ENCODE measurements at places on chromosomes 7 and 10. TPM values are rescaled to one million over a fixed set of nuclear protein-coding genes. Genes with fewer than 3 reads are reported as not detected.

FAM20C gene
- polyA plus RNA-seq: 16.5 TPM

RTKN2 gene
- polyA plus RNA-seq: 6.2 TPM

GPR15LG gene
- 7.7 TPM for polyA plus RNA-seq

LRIT2 gene
- not detected for polyA plus RNA-seq

TAC1 gene
- 2.1 TPM for polyA plus RNA-seq

SPDYE18 gene
- polyA plus RNA-seq: 0.50 TPM

ABCB1 gene
- polyA plus RNA-seq: 6.6 TPM

GIMAP8 gene
- 7.9 TPM for polyA plus RNA-seq

PDZD7 gene
- 1.4 TPM for polyA plus RNA-seq

PLXDC2 gene
- 7.1 TPM for polyA plus RNA-seq

ACSL5 gene
- polyA plus RNA-seq: 15.9 TPM

TMEM236 gene
- 0.30 TPM for polyA plus RNA-seq

ANXA7 gene
- polyA plus RNA-seq: 85.2 TPM

C1GALT1 gene
- 12.7 TPM for polyA plus RNA-seq

TEX47 gene
- not detected for polyA plus RNA-seq

PPP1R3A gene
- polyA plus RNA-seq: under 0.01 TPM

LRRC72 gene
- not detected for polyA plus RNA-seq

AS3MT gene
- polyA plus RNA-seq: 6.4 TPM

FOXI2 gene
- 0.25 TPM for polyA plus RNA-seq

CYP2C18 gene
- polyA plus RNA-seq: 0.68 TPM

VWDE gene
- 0.23 TPM for polyA plus RNA-seq

MTPN gene
- polyA plus RNA-seq: 74.7 TPM

ZNF727 gene
- 0.05 TPM for polyA plus RNA-seq

DGKB gene
- 0.09 TPM for polyA plus RNA-seq

STEAP4 gene
- 7.9 TPM for polyA plus RNA-seq

DEPP1 gene
- polyA plus RNA-seq: 51.6 TPM

CCDC172 gene
- 0.16 TPM for polyA plus RNA-seq

ARHGAP22 gene
- polyA plus RNA-seq: 5.5 TPM

SPDYE11 gene
- 0.07 TPM for polyA plus RNA-seq

SEMA3C gene
- 2.8 TPM for polyA plus RNA-seq

GSAP gene
- 29.7 TPM for polyA plus RNA-seq

ANXA8L1 gene
- polyA plus RNA-seq: 46.1 TPM

GPR158 gene
- polyA plus RNA-seq: 0.02 TPM

TAS2R41 gene
- polyA plus RNA-seq: 0.02 TPM

JAKMIP3 gene
- polyA plus RNA-seq: 0.39 TPM

Measured in thymus (tissue), 14 donors.